ENCODE measurements at places on chromosomes 6 and 20.

DNA sequence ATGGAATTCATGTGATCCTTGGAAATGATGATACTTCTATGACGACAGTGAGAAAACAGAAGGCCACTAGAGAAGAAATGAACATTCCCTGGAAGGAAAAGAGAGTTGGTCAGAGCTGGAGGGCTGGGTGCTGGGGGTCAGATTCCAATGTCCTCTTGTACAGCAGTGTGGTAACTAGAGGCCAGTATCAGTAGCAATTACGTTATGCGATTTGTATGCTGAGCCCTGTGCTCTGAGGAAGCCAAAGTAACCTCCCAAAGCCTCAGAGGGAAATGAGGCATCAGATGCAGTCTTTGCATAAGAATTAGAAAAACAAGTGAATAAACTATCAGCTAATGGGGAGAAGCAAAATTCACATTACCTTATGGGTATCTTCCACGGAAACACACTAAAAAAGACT lies 65.5 kb upstream of the SLC4A11 start:
- DNase-seq: no peak

- no peak for DNase-seq
Measured at GRCh38 chr6:158232316-158233213, 64.4 kb downstream of the GTF2H5 start.

DNA sequence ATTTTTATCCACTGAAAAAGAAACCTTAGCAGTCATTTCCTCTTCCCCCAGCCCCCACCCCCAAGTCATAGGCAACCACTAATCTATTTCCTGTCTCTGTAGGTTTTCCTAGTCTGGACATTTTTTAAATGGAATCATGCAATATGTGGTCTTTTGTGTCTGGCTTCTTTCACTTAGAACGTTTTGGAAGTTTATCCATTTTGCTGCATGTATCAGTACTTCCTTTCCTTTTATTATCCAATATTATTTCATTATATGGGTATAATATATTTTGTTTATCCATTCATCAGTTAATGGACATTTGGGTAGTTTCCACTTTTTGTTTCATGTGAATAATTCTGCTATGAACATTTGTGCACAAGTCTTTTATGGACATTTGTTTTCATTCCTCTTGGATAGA lies 99.3 kb upstream of the BMP5 start:
- no peak for DNase-seq

- DNase-seq: peak; percentile 62
Measured at GRCh38 chr6:104956731-104957294, at the start of gene LIN28B. Gene LIN28B (plus strand): TSS chr6:104957107. CDS start chr6:104957251, 144 bp downstream.

DNA sequence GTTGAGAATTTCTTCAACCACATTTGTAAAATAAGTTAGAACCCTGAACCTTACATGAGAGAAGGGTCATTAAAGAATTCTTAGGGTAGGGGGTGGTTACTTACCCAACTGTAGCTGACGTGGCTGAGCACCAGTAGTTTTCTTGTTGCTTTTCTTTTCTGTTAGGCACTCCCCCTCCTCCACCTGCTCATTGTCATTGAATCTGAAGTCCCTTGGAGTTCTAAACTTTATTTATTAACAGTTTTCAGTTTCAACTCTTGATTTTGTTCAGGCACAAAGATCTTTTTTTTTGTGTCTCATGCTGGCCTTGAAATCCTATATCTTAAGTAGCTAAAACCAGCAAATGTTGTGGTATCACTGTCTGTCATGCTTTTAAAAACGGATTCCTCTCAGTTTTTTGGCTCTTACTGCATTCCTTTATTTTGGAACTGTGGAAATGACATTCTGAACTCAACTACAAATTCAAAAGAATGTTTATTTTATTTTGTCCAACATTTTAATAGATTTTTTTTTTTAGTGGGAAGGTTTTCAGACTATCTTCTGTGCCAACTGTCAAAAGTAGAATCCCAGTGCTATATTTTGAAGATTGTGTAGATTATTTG lies 465.2 kb downstream of the PHF3 start:
- no peak for DNase-seq

DNA sequence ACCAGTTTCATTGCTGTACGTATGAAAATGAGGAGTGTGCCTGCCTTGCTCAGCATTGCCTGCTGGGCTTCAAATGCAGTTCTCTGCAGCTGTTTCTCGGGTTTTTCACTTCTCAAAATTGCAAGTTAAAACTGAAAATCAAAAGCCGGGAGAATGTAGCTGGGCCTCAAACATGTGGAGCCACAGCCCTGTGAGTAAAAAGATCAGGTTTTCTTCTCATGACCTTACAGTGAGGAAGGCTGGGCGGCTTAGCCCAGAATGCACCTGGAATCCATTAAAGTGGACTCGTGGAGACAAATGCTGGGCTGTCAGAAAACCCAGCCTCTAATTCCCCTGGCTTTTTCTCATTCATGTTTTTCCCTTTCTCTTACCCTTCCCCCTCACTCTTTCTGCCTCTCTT lies 34.4 kb downstream of the DSE start:
- DNase-seq: no peak

DNA sequence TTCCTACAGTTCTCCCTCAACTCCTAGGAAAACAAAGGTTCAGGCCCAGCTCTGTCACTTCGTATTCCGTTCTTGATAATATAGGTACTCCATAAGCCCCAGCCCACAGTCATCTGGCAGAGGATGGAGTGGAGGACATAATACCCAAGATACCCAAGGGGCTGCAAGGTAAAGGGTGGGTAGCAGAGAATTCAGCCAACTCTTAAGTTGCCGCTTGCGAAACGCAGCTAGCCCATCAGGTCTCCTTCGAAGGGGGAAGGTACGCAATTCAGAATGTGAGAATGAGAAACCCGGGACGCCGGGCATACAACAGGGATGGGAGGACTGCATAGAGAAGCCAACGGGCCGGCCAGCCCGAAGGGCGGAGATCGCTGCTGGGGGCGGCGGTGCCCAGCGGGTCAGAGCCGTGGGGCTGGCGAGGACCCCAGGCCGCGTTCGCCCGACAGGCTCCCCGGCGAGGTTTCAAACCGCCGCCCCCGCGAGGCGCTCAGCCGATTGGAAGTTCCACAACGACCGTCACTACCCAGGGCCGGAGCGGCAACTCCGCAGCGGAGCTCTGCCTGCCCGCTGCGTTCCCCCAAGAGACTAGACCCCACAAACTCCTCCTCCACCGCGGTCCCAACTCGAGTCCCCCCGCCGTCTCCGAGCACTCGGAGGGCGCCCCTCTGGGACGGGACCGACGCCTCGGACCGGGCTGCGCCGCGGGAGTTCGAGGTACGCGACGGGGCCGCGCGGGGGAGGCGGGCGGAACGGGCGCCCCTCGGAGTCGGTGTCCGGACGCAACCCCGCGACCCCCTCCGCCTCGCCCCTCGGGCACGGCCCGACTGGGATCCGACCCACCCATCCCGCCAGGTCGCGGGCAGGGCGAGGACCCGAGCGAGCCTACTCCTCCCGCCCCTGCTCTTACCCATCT lies 911 bp downstream of the CDK19 start:
- DNase-seq: no peak

- DNase-seq: no peak
Measured at GRCh38 chr6:125658759-125659431, 90.5 kb upstream of the HEY2 start.

DNA sequence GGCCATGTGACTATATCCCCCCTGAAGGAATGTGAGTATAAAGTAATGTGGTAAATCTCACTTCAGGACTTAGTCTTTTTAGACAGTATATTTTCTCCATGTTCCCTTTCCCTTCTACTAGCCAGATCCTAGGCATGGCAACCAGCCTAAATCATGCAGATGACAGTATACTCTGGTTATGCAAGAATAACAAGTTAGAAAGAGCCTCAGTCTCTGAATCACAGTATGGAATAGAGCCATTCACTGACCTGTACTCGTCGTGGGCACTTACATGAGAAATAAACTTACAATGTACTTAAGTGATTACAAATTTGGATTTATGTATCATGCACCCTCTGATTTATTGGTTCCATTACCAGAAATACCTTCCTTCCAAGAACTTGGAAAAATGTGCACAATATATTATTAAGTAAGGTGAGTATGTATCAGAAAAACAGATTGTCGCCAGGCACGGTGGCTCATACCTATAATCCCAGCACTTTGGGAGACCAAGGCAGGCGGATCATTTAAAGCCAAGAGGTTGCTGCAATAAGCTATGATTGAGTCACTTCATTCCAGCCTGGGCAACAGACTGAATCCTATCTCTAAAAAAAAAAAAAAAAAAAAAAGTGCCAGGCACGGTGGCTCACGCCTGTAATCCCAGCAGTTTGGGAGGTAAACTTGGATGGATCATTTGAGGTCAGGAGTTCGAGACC lies 25.1 kb upstream of the FAM8A1 start:
- no peak for DNase-seq

DNA sequence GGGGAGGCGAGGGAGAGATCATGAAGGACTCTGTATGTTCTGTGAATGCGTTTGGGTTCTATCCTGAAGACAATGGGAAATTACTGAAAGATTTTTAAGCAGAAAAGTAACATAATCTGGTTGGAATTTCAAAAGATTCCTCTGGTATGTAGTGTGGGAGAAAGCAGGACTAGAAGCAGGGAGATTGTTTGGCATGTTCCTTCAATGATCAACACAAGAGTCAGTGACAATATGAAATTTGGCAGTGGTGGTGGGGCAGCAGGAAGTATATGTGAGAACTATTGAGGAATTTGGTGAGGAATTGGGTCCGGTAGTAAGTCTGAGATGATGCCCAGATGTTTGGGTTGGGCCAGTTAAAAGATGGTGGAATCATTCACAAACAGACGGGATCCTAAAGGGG lies 348.7 kb downstream of the CD83 start:
- no peak for DNase-seq

DNA sequence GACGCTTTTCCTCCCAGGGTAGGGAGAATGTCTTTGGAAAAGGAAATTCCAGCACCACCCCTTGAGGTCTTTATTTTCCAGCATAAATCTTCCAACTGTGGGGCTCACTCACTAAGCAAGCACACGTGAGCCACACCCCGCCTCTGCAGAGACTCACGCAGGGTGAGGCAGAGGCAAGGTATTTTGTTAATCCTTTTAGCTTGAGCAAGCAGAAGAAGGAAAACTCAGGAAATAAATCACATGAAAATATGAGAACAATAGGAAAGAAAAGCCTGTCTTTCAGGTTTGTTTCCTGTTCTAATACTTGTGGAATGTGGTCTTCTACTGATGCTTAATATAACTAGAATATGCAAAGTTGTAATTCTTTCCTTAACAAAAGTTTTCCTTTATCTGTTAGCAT lies 4.1 kb upstream of the PHACTR2 start:
- DNase-seq: no peak

DNA sequence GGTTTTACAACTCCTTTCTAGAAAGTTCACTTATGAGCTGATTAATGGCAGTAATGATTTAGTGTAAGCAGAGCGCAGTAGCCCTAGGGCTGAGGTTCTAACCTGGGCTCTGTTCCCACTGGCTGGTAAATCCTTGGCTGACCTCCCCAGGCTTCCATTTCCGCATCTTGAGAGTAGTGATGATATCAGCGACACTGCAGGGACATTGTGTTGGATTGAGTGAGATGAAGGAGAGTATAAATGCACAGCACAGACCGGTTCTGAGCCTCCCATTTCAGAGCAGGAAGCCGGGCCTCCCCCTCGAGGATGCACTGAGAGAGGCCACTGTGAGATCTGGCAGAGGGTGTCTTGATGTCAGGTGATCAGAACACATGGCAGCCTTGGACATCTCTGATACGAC lies 477.2 kb upstream of the SULF2 start:
- DNase-seq: no peak

DNA sequence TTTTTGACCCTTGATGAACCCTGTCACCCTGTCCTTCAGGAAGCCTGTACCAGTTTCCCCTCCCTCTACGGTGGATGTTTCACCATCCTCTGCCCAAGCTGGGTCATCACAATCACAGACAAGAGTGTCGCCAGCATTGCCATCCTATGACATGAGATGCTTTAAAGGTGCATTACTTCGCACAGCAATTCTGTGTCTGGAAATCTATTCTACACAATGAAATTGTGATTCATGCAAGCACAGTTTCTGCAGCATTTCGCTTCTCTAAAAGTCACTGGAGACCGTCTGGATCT lies 2.5 kb upstream of the ULBP2 start:
- no peak for DNase-seq

DNA sequence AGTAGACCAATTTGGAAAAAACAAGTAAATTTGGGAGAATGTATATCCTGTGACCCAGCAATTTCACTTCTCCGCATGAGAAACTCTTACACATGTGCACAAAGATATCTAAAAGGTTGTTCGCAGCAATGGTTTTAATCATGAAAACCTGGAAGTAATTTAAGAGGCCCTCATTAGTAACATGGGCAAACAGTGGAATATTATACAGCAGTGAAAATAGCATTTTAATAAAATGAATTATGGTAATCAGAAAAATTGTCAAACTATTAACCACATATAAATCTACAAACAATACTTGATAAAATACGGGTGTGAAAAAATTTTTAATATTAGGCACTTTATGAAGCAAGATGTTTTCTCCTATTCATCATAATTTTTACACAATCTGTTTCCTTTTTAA lies 74.2 kb downstream of the KCNQ5 start:
- DNase-seq: no peak

GRCh38 chr20:23039136-23039875 lies 4.2 kb downstream of the SSTR4 start:
- DNase-seq: no peak

DNA sequence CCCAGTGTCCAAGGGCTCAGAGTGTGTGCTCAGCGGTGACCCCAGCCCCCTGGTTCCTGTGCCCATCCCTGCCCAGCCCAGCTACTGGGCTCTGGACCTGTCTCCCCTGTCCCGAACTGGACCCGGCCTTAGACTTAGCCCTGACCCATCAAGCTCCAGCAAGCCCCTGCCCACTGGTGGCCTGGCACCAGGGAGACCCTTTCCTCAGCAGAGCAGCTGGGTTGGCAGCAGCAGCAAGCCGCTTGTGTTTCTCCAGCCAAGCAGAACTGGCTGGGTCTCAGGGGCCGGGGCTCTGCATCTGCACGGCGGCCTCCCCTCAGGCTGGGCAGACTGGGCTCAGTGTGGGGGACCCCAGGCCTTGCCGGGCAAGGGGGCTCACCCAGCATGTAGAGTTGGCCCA lies 801 bp downstream of the SPDEF start:
- DNase-seq: no peak

DNA sequence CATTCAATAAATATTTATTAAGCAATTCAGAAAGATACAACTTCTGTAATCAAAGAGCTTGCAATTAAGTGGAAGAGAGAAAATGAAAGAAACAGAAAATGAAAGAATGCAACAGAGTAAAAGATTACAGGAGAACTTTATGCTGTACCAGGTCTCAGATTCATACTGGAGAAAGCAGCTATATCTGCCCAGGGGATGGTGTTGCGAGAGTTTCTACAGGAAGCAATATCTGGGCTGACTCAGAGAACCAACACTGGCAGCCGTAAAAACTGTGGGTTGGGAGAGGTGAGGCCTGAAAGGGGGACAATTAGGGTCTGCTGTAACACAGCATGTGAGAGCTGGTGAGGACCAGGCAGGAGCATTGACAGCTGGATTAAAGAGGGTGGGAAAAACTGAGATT lies 256.7 kb upstream of the TCF21 start:
- no peak for DNase-seq

- no peak for DNase-seq
Measured at GRCh38 chr6:109480993-109481480, 2.0 kb downstream of the ZBTB24 start.
